NCI-H187 treated with DMSO at 0.1 percent for 48 hours (cell line): ENCODE measurements at places on chromosomes 3 and 15.

DNA sequence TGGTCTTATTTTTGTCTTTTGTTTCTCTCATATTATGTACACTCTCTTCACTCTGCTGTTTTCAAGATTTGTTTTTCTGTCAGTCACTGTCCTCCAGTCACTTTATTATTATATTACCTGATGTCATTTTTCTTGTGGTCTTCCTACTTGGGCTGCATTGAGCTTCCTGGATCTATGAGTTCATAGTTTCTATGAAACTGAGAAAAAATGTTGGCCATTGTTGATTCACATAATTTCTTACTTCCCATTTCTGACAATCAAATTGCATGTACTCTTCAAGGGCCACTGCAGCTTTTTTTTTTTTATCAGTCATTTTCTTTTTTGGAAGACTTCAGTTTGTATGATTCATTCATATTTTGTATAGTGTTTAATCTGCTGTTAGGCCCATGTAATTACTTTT, 1180.6 kb upstream of the GBE1 start:
- no peak for DNase-seq

- no peak for DNase-seq
These were observed 146.8 kb downstream of the ADAMTS17 start for GRCh38 chr15:100194996-100195395.

GRCh38 chr3:30658328-30659052, 52.1 kb downstream of the TGFBR2 start:
- DNase-seq: no peak

GRCh38 chr15:85758655-85758978, 36.1 kb downstream of the KLHL25 start:
- no peak for DNase-seq

GRCh38 chr3:94004301-94004910, 24.0 kb downstream of the STX19 start:
- DNase-seq: no peak

DNA sequence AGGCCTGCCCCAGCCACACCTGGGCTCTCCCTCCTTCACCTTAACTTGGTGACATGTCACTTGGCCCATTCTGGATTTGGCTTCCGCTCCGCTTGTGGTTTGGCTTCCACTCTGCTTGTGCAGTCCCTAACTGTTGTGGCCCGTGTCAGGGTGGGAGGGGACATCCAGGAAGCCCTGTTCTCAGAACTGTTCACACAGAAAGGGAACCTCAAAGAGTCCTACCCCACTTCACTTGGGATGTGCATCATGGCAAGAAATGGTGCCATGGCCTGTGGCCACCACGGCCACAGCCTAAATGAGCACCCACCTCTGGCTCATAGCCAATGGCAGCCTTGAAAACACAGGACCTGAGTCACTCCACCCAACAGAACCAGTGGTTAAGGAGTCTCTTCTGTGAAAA, 63.4 kb downstream of the CYP19A1 start:
- DNase-seq: no peak

DNA sequence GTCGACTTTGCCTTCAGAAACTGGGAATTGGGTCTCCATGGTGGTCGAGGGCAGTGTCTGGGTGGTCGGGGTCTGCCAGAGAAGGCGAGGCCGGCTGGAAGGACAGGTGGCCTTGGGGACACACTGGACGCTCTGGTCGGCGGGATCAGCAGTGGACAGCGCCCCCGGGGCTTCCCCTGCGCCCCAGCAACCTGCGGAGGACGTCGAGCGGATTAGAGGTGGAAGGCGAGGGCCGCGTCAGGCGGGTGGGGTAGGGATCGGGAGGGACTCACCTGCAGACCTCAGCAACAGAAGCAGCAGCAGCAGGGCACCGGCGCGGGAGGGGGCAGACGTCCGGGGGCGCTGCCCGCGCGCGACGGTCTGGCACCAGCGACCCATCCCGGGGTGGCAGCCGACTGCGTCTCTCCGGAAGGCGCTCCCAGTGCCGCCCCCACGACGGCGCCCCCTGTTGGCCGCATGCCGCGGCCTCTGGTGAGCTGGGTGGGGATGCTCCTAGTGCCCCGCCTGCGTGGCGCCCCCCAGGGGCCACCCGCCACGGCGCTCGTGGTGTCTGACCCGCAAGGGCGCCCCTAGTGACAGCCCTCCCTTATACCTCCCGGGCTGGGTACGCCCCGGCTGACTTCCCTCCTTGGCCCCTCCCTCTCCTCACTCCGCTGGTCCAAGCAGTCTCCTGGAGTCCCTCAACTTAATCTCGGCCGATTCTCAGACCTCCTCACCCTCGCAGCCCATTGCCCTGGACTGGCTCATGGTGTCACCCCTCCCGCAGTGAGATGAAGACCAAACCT, at the start of gene PRSS50:
TSS of gene PRSS50 (minus strand) at position 423 of the 785 bp plus-strand sequence. CDS start at position 378, 45 bp downstream.
- DNase-seq: no peak

DNA sequence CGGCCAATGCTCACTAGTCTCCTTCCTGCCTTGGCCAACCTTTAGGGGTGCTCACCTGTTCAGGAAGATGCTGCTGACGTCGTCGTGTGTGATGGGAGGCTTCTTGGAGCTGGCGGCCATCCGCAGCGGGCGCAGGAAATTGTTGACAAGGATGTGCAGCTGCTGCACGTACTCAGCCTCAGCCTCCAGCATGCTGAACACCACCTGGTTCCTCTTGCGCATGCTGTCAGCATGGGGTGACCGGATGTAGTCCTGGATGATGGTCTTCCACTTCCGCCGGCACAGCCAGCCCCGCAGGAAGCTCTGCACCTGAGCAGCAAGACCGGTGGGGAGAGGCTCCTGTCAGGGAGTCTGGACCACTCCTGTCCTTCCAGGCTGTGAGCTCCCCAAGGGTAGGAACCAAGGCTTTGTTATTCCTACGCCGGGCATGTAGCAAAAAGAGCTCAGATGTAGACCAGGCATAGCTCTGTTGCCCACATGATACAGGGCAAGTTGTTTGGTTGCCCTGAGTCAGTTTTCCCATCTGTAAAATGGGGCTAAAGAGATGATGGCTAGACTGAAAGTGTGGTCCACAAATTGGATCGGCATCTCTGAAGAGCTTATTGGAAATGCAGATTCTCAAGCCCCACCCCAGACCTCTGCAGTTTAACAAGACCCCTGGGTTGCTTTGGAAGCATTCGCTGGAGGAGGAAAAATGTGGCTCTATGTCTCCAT, 43.7 kb downstream of the RASGRF1 start:
- DNase-seq: no peak
